ENCODE measurements at places on chromosomes 1 and 21.

- DNase-seq, result no peak
These were observed 13.6 kb downstream of the FAM177B start for GRCh38 chr1:222750651-222751050.

- DNase-seq, result no peak
These were observed 102.3 kb downstream of the PDE4B start for GRCh38 chr1:65894738-65895605.

GRCh38 chr1:100597061-100597741 is 59.3 kb downstream of the GPR88 start:
- DNase-seq, result peak; percentile 73

GRCh38 chr1:248622570-248623001 is 12.3 kb downstream of the OR2T11 start:
- DNase-seq, result no peak

GRCh38 chr1:208691012-208691411 is 446.8 kb upstream of the PLXNA2 start:
- DNase-seq, result no peak

GRCh38 chr1:204544321-204544720 is 28.1 kb downstream of the MDM4 start:
- peak; percentile 31 for DNase-seq

GRCh38 chr1:7856345-7856744 is 3.5 kb upstream of the UTS2 start:
- no peak for DNase-seq

- no peak for DNase-seq
These were observed 133.8 kb upstream of the KIAA1614 start for GRCh38 chr1:180778782-180779398.

DNA sequence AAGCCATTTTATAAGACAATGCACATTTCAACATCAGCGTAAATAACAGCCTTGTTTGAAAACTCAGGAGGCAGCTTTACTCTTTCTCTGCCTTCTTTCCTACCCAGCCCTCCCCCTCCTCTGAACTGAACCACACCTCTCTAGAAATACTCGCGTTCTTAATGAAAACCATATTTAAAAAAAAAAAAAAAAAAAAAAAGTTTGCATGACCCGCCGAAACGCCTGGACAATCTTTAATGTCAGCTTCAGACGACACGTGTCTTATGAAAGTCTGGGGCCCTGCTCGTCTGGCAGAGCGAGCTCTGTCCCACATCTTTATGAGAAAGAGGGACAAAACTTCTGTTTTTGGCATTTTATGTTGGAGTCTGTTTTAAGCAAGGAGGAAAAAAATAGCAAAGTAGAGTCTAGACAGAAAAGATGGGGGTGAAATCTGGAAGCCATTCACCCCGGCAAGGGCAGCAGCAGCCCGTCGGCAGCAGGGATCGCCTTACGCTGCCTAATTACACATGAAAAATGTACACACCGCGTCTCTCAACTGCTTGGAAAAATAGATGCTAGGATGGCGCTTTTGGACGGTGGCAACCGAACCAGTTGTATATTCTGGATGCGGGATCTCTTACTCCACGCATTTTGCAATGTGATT is 130.4 kb upstream of the ETS2 start:
- DNase-seq, result no peak

GRCh38 chr1:24683713-24684162 is 40.6 kb downstream of the SRRM1 start:
- DNase-seq, result peak; percentile 90

- DNase-seq, result no peak
These were observed 9.5 kb downstream of the GNAT2 start for GRCh38 chr1:109609881-109610280.

GRCh38 chr21:15221799-15222386 is 157.1 kb upstream of the NRIP1 start:
- DNase-seq, result peak; percentile 91

DNA sequence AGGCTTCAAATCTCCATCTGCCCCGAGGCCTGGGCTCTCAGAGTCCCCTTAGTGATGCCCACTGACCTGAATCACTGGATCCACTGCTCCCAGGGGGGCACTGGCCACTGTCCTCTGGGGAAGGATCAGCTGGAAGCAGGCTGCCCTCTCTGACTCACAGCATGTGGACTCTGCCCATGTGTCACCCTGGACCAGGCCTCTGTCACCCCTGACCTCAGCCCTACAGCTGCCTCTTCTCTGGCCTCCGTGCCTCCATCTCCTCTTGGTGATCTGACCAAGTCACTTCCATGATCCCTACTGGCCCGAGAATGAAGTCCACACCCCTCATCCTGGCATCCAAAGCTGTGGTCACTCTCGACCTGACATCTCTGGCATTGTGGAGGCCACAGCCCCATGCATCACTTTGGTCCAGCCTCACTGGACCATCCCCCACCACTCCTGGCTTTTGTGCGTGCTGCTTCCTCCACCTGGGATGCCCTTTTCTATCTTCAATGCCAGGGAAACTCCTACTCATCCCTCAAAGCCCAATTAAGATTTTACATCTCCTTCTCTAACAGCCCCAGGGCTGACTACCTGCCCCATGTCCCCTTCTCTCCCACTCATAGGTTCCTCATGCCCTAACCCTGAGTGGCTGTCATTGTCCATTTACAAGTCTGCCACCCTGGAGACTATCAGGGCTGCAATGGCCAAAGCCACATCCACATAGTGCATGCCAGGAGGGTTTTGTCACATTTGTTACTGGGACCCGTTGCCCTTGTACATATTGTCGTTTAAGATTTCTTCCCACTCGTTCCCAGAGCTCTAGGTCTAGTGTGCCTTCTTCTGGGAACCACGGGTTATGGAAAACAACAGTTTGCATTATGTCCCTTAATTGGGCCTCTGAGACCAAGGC is 685.0 kb downstream of the MATN1 start:
- no peak for DNase-seq

- DNase-seq, result no peak
These were observed 815 bp upstream of the MEGF6 start for GRCh38 chr1:3612123-3612522.

DNA sequence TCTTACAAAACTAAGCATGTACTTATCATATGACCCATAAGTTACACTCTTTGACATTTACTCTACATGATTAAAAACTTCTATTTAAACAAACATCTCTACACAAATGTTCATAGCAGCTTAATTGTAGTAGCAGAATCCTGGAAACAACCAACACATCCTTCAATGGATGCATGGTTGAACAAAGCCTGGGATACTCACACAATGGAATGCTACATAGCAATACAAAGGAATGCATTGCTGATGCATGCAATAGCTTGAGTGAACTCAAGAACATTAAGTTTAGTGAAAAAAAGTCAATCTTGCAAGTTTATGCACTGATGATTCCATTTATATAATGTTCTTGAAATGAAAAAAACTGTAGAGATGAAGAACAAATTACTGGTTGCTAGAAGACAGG is 686.9 kb downstream of the LRRIQ3 start:
- DNase-seq, result no peak

DNA sequence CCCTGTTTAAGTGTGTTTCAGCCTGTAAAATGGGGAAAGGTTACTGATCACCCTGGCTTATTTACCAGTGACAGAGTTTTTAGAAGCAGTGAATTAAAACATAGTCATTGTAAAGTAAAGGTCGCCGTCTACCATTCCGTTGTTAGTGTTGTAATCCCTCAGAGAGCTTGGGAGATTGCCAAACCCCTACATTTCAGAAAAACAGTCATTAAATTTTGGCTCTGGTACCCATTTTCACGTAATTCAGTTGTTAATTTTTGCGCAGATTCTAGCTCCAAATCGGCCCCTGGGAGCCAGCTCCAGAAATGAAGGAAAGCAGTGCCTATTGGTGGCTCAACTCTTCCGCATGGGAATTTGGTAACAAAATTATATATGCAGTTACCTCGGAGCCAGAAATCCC is 127.7 kb upstream of the AJAP1 start:
- no peak for DNase-seq

DNA sequence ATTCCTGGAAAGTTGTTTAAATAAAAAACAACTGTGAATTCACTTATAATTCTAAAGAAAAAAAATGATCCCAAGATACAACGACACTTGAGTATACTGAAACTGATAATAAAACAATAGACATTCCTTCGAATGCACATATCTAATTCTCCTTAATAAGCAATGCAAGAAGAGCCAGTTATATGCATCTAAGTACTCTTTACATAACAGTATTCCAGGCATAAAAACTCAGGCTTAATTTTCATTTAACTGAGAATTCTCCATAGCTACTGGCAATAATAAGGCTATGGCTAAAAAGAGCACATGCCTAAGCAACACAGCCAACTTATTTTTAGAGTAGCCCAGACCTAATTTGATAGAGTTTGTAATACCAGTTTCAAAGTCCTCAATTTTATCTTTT is 31.2 kb downstream of the SASS6 start:
- DNase-seq, result no peak

Measured in skeletal muscle cell (primary cell).